ENCODE measurements at places on chromosomes 2 and 18.

- no peak for DNase-seq
These were observed 89.6 kb upstream of the PPP1CB start for GRCh38 chr2:28662044-28662443.

DNA sequence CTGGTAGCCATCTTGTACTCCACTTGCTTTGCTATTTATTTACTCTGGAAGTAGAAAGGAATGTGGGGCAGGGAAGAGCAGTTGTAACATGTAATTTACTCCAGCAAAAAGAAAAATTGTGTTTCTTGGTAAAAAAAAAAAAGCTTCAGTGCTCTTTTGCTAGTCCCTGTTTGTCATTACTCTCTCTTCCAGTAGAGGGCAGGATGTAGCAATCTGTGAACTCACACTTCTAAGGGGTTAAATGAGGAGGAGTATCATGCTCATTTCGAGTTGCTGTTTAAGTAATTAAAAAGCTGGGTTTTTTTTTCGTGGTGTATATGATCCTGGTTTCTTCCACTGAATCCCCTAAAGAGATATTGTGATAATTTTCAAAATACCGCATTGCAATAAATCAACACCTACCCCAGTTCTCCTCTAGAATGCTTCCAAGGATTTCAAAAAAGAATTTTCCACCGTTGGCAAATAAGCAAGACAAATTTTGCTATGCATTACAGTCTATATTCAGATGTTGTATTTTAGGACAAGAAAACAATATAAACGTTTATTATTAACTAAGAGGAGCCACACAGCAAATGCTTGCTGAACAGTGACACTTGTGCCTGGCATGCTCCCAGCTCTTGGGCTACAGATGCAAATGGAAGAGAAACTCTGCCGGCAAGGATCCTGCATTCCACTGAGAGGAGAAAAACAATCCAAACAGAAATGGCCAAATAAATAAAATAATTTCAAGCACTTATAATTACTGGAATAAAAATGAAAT, 261.6 kb downstream of the ASXL3 start:
- peak; percentile 48 for DNase-seq

- DNase-seq = no peak
These were observed 54.5 kb downstream of the PLEKHM3 start for GRCh38 chr2:207970826-207971180.

GRCh38 chr2:70603066-70603465, 49.4 kb upstream of the TGFA start:
- no peak for DNase-seq

GRCh38 chr2:84686783-84687476, 170.6 kb downstream of the DNAH6 start:
- DNase-seq = no peak

DNA sequence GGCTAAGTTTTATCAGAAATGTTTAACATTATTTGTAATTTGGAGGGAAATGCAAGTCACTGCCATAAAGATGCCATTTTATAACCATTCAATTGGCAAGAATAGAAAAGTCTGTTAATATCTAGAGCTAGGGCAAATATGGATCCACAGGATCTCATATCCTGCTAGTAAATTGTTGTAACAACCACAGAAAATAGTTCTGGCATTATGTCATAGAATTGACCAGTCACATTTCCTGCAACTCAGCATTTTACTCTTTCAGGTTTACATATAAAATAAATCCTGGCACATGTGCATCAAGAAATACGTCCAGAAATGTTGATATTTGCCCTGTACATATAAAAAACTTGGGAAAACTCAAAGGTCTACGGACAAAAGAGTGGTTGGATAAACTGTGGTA, 32.9 kb downstream of the OSBPL6 start:
- peak; percentile 72 for DNase-seq

DNA sequence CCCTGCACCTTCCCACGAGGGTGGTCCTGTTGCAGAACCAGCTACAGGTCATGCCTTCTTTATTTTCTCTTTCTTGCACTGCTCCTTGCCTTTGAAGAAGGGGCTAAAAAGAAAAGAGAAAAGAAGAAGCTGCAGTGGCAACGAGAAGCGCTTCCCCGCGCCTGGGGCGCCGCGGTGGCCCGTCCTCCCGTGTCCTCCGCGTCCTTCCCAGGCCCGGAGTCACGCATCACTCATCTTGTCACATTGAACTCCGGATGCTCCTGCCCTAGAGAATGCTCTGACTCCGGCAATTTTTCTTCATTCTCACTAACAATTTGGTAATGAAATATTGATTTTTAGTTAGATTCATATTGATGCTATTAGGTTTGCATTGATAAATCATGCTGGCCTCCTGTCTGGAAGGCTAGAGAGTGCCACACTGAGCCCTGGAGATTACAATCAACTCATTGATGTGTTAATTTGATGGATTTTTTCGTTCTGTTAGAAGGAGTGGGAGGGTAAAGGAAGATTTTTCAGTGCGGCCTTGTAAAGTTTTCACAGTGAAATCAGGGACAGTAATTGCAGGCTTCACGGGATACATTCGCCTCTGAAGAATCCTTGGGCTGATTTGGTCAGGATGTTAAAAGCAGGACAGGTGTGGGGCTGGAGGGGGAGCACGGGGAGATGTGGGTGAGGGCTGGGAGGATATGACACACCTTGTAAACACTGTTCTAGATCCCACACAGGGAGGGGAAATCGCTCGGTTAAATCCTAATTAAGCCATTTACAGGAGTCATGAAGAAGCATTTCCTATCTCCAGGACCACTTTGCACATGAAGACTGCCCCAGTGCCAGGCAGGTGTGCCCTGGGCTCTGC, 349.3 kb downstream of the ZNF516 start:
- DNase-seq = no peak

GRCh38 chr2:6982934-6983589, 65.8 kb downstream of the RNF144A start:
- peak; percentile 29 for DNase-seq

DNA sequence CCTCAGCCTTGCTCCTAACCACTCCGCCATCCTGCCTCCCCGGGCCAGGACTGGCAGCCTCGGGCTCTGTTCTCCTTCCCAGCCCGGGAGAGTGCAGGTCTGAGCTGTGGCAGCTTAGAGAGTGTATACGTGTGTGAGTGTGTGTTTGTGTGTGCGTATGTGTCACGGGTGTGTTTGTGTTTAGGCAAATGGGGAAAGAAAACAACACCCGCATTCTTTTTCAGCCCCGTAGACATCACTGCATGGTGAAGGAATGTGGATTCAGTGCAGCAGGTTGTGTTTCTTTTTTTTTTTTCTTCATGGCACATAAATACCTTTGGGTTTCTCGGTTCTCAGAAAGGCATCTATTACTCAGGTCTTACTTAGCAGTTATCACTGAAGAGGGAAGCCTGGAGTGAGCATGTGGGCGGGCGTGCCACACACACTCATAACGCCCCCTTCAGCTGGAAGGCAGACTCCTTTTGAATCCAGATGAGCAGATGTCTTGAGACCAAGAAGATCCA, 44.2 kb downstream of the GLI2 start:
- DNase-seq = peak; percentile 89

- no peak for DNase-seq
These were observed 85.4 kb upstream of the ZNF516 start for GRCh38 chr18:76580288-76580962.

- no peak for DNase-seq
These were observed 51.9 kb downstream of the TET3 start for GRCh38 chr2:74036450-74037195.

GRCh38 chr2:101399021-101399799, 11.9 kb upstream of the CREG2 start:
- no peak for DNase-seq

GRCh38 chr2:97889156-97889555, 106.6 kb downstream of the TMEM131 start:
- DNase-seq = no peak

DNA sequence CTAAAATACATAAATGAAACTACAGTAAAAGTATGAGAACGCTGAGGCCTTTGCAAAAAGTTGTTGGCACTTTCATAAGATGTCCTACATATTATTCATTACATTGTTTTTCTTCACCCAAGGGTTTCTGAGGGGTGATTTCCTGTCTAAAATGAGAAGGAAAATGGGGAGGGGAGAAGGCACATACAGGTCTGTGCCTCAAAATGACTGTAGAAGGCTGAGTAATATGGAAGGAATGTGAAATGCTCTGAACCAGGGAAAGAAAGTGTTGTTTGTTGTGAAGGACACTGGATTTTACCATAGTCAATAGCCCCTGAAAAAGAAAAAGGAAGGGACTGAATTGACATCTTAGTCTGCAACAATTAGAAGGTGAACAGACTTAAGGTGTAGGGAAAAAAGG, 99.5 kb upstream of the RNF152 start:
- peak; percentile 93 for DNase-seq

- no peak for DNase-seq
These were observed 22.0 kb upstream of the PNO1 start for GRCh38 chr2:68135448-68136320.

- DNase-seq = peak; percentile 3
These were observed 439.2 kb downstream of the PARD3B start for GRCh38 chr2:204984518-204984917.

GRCh38 chr2:5736886-5737285, 44.7 kb downstream of the SOX11 start:
- DNase-seq = no peak

DNA sequence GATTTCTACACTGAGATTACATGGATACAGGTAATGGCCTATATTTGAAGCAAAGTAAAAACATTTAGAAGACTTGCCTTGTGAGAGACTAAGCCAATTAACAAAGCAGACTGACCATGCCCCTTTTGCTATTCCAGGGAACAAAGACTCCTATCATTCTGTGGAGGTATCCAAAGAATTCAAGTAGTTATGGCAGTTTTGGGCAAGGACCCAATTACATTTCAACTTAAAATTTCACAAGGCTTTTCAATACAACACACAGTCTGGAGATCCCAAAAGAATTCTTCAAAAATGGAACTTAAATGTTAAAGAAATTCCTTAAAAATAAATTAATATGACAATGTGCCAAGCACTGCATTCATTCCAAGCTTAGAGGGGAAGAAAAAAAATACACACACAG, 109.2 kb upstream of the CHRNA1 start:
- peak; percentile 14 for DNase-seq

DNA sequence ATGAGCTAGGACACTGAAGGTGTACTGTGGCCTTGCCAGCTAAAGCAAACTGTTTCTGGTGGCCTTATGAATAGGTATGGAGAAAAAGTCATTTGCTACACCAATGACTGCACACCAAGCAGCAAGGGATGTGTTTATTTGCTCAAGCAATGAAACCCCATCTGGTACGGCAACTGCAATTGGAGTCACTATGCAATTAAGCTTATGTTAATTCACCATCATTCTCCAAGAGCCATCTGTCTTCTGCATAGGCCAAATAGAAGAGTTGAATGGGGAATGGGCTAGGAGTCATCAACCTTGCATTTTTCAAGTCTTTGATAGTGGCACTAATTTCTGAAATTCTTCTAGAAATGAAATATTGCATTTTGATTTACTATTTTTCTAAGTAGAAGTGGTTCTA, 372.0 kb downstream of the KCNJ3 start:
- no peak for DNase-seq

DNA sequence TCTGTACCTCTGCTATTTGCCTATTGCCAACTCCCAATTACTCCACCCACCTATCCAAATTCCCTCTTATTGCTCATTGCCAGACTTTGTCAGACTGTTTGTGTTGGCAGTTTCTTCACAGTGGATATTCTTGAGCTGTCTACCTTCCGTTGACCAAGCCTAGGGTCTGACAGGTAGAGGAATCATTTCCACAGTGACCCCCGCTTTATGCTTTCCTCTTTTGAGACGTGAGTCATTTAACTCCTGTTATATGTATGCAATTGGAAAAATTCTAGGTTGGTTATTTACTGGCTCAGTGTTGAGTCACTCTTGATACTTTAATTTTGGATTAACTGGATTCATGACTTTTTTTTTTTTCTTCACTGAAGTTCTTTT, 187.7 kb downstream of the IRS1 start:
- peak; percentile 70 for DNase-seq

DNA sequence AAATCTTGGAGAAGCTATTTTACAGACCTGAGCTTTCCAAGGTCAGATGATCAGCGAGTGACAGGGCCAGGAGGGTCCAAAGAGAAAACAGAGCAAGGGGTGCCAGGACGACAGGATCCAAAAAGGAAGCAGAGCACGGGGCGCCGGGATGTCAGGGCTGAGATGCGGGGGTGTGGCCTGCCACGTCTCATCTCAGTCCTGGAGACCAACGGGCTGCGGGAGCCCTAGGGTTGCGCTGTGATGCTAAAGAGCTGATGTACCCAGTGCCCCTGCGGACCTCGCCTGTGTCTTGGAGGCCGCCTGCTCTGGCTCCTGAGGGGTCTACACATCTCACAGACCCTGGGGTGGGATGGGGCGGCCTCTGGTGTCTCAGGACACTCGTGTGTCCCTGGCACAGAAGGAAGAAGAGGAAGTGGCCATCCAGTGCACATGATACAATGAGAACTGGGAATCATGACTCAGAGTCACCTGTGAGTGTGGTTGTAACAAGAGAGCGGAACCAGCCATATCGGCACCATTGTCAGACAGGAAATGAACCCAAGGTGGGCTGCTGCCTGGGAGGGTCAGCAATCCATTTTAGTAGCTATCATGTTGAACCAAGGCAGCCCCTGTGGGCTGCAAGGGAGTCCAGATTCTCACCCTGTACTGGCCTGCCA, 97.8 kb downstream of the MYT1L start:
- no peak for DNase-seq

DNA sequence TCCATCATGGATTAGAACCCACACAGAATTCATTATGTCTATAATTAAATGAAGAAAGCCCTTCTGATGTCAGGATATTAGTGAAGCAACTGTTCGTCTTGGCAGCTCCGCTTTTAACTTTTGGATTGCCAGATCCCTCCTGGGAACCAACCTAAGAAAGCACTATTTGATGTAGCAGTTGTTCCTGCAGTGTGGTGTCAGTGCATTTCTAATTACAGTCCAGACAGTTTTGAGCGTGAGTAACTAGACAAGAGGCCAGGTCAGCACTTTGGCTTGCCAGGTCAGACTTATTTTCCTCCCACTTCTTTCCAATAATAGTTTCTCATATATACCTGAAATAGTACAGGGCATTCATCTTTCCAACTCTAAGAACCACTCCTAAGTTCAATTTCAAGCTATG, 13.8 kb downstream of the NRXN1 start:
- no peak for DNase-seq

DNA sequence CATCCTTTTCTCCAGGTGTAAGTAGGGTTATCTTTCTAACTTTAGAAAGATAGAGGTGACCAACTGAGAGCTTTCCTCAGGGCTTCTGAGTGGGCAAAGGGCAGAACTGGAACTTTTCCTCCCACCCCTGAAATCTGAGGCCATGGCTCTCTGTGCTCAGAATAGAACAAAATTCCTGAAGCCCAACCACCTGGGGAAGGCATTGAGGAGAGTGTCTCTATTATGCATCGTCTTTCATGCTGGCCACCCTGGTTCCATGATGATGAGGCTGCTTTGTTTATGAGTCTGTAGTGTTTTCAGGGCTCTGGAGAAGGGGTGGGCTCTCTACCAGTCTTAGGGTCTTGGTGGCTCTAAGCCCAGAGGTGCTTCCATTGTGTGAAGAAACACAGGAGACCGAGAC, 30.7 kb upstream of the IL1R1 start:
- no peak for DNase-seq

- peak; percentile 64 for DNase-seq
These were observed 7.4 kb downstream of the PLEKHB2 start for GRCh38 chr2:131112529-131112928.

- DNase-seq = no peak
These were observed 11.5 kb upstream of the BCL2 start for GRCh38 chr18:63331105-63331504.

GRCh38 chr2:173673640-173674039, 291.5 kb downstream of the SP3 start:
- no peak for DNase-seq

Measured in iris pigment epithelial cell (primary cell).